ENCODE measurements at places on chromosomes 12 and 14.

DNA sequence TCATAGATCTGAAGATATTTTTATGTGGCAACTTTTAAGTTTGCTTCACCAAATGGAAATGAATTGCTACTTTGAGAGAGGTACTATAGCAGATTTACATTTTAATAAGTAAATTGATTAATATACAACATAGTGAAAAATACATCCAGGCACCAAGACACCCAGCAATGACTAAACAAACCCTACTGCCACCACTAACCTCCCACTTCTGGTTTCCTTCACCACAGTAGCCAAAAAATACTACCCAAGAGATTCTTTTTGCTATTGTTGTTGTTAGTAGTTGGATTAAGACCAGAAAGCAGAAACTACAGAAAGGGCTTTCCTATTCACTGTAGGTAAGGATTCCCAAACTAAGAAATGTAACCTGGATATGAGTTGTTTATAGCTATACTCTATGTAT lies 54.1 kb downstream of the COCH start:
- no peak for DNase-seq

- no peak for DNase-seq
Measured at GRCh38 chr14:73249564-73250316, 12.4 kb downstream of the PAPLN start.

DNA sequence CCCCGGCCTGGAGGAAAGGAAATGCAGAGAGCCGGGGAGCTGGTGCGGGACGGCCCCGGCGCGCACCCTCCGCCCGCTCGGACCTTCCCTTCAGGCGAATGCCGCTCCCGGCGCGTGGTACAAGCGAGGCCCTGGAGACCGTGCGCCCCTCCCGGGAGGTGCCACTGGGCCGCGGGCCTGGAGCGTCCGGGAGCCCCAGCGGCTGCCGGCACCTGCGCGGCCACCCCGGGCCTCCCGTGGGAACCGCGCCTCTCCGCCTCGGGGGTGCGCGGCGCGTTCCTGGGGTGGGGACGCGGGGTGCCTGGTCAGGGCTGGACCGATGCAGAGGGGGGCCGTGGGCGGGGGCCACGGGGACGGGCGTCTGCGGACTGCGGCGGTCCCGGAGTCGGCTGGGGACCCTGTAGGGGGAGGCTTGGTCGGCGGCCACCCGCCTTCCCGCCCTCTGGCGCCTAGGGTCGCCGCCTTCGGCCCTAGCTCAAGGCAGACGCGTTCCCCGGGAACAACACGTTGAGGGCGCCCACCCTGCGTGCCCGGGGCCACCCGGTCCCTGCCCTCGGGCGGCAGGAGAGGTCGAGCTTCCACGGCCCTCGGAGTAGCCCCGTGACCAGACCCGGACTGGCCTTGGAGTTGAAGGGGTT lies 599 bp downstream of the PAPLN start:
- no peak for DNase-seq

DNA sequence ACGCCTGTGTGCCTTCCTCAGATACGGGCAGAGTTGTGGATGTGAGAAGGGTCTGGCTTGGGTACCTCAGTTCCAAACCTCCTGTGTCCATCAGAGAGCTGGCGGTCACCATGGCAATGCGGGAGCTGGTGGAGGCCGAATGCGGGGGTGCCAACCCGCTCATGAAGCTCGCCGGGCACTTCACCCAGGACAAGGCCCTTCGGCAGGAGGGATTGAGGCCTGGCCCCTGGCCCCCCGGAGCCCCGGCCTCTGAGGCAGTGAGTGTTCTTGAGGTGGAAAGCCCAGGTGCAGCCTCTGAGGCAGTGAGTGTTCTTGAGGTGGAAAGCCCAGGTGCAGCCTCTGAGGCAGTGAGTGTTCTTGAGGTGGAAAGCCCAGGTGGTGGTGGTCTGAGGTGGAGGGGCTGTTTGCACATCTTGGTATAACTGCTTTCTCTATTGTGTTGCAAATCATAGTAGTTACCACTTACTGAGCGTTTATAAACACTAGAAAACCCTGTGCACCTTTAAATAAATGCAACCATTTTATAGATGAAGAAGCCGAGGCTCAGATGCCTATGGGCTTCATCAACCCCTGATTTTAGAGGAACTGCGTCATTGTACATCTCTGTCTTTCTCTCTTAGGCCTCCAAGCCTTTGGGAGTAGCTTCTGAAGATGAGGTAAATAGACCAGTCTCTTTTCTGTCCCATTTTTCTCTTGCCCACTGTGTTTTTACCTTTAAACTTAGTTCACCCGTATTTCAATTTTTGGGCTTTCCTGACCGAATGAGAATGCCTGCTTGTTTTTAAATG lies 976 bp downstream of the PEX5 start:
- peak; percentile 72 for DNase-seq

DNA sequence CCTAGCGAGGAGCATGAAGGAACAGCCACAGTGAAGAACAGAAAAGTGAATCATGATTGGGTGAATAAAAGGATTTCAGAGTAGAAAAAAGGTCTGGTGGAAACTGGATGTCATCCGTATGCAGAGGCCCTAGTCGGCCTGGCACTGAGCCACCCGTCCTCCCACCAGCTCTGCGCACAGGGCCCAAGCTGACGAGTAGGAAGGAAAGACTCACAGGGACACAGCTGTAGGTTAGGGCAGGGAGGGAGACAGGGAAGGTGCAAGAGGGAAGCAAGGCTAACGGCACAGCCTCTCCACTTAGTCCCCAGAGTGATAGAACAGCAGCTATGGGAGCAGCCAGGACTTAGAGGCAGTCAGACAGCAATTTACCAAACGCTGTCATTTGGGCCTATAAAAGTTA lies 112.6 kb downstream of the KCNK10 start:
- no peak for DNase-seq

DNA sequence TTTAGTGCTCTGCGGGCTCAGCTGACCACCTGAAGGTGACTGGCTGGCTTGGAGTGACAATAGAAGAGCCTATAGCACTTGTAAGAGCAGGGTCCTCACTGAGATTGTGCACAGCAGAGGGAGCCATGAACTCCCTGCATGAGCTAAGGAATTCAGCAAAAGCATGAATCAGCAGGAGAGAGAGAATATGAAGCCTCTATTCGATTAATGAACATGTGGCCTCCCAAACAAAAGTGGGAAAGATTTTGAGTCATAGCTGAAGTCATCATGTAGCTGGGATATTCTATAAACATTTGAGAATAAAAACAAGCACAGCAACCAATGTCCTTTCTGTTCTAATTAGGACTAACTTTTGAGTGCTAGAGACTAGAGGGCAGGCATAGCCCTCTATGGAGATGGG lies 626.6 kb downstream of the DIO2 start:
- no peak for DNase-seq

- no peak for DNase-seq
Measured at GRCh38 chr14:61671082-61671481, 24.2 kb upstream of the HIF1A start.

DNA sequence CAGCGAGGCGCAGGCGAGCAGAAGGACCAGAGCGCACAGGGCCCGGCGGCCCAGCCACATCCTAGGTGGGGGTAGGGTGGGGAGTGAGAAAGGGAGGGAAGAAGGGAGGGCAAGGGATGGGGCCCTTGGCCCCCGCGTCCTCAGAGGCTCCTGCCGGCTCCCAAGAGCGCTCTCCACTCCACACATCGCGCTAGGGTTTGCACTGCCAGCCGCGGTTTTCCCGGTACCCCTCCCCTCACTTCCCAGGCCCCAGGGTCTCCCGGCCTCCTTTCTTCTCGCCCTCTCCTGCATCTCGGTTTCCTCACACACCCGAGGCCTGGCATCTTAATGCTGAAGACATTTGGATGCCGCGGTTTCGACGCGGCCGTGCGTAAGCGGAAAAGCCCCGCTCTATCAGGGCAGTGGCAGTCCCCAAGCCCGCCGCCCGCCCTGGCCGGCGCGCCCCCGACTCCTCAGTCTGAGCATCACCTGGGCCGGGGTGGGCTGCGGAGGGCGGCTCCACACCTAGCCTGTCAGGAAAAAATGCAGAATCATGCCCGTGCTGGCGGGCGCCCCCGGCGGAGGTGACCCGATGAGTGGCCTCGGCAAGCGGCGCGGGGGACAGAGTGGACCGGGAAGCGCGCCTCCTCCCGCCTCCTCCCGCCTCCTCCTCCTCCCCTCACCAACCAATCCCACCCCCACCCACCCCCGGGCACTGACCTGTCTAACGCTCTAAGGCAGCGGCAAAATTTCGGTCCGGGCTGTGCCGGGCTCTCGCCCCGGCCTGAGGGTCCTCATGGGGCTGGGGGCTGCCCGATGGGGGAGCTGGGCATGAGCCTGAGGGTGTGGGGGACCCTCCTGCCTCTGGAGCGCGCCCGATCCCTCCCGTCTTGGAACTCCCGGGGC lies 686 bp downstream of the B4GALNT1 start:
- DNase-seq, result peak; percentile 74

GRCh38 chr14:55446127-55446736 lies 5.8 kb upstream of the TBPL2 start:
- DNase-seq, result peak; percentile 71

DNA sequence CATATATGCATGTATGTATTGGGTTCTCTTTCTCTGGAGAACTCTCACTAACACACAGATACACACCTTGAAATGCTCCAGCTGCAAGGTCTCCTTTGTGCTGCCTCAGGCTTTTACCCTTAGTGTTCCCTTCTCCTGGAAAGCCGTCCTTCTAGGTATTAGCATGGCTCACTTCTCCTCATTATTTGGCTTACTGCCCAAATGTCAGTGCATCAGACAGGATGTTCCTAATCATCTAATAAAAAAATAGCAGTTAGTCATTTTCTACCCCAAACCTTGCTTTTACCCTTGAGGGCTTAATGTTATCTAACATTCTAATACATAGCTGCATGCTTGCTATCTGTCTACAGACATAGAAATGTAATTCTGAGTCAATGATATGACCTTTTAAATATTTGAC lies 109.0 kb upstream of the SLC16A7 start:
- no peak for DNase-seq

DNA sequence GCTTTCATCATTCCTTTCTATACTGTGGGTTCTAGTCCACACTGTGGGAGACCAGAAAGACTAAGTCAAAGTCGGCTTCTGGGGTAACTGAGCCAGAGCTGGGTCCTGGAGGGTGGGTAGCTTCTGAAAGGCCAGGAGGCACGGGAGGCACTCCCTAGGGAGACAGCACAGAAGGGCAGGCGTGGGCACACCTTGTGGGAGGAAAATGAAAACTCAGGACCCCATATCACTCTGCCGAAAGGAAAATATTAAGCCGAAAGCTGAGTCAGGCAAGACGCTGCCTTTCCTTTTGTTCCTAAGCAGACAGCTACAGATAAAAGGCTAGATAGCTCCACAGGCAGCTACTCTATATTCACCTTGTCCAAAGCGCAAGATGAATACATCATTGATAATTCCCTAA lies 20.7 kb downstream of the ANO2 start:
- no peak for DNase-seq

- DNase-seq, result no peak
Measured at GRCh38 chr14:96095581-96096476, 56.7 kb downstream of the C14orf132 start.

DNA sequence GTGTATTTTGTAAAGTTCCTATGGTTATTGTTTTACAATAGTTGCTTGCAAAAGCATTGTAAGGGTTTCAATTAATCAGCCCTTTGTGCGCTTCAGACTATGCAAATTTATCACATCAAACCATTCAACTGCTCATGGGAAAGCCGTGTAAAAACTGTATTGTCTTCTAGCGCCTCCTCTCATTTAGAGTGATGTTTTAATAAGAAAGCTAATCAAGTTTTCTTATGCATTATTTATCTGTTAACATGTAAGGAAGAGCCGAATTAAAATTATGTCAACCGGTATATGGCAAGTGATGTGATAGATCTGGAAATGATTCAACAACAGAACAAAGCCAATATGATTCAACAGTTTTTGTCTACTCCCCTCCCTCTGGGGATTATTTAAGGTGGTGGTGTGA lies 92.5 kb upstream of the RFX4 start:
- DNase-seq, result no peak

- DNase-seq, result no peak
Measured at GRCh38 chr12:130219929-130220705, 57.9 kb downstream of the FZD10 start.

All from activated CD8-positive, alpha-beta memory T cell treated with anti-CD3 and anti-CD28 coated beads for 24 hours (primary cell).